Femur (tissue), 1 donor: ENCODE measurements at places on chromosomes 6 and 20.

DNA sequence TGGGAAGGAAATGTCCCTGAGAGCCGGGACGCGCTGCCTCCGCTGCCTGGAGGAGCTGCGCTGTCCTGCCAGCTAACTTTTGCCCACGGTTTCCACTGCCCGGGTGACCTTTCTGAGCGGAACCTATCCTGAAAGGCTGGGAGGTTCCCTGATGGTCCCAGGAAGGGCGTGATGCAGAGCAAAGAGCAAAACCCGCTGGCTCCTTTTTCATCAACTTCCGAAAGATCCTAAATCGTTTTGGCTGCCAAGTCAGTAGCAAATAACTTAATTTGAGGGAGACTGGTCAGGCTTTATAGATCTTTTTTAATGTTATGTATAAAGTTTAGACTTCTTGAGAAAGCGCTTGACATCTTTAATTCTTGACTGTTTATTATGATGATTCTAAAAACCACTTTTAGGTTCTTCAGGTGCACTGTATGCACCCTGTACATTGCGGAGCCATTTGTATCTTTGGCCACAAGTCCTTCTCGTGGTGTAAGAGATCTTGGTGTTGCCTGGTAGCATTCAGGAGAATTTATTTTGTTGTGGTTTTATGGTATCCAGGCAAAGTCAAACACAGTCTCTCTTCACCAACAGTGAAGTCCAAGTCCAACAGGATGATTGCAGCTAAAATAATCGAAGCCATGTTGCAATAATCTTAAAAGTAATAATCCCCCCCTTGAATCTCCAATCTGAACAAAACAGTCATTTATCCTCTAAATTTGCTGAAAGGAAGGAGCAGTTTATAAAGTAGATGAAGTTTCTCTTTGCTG lies at the start of gene SYNE1:
Gene SYNE1, minus strand, starts transcription at position 67 of the 752 bp plus-strand sequence. CDS start 9,031 bp downstream, outside the sequence.
- DNase-seq: no peak

GRCh38 chr6:25006565-25007001 lies 70.8 kb upstream of the RIPOR2 start:
- DNase-seq: peak; percentile 56

GRCh38 chr6:118537574-118537973 lies 10.5 kb upstream of the PLN start:
- DNase-seq: no peak

- no peak for DNase-seq
Observed at GRCh38 chr6:149212892-149213801, 104.4 kb upstream of the TAB2 start.
